ENCODE measurements at places on chromosomes 7 and 10.

GRCh38 chr7:149867762-149868622 lies 5.8 kb upstream of the ATP6V0E2 start:
- DNase-seq, result no peak

- DNase-seq, result no peak
Observed at GRCh38 chr10:11257440-11258090, 239.9 kb downstream of the CELF2 start.

- no peak for DNase-seq
Observed at GRCh38 chr7:6409944-6410693, 37.6 kb downstream of the DAGLB start.

GRCh38 chr7:127322351-127322750 lies 69.6 kb upstream of the GRM8 start:
- DNase-seq, result no peak

Measured in activated naive CD4-positive, alpha-beta T cell treated with anti-CD3 and anti-CD28 coated beads, Interleukin-2, amount 50 U/mL, for 16 hours (primary cell).